ENCODE measurements at places on chromosomes 16 and 17.

DNA sequence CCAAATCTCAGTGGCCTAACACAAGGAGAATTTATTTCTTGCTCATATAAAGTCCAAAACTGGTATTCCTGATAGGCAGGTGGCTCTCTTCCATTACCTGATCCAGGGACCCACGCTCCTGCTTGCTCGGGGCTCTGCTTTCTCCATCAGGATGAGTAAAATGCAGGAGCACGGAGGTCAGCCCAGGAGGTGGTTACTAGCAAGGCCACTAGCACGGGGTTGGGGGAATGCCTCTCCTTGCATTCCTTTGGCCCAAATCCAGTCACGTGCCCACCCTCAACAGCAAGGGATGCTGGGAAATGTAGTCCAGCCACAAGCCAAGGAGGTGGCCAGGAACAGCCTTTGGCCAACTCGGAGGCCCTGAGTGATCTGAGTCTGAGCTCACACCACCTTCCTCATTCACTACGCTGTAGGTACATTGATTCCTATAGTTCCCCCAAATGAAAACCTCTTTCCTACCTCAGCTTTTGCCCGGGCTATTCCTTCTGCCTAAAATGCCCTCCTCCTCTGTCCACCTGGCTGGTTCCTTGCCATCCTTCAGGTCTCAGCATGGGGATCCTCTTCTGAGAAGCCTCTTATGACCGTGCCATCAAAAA, 38.3 kb upstream of the HAPSTR1 start:
- no peak for DNase-seq

DNA sequence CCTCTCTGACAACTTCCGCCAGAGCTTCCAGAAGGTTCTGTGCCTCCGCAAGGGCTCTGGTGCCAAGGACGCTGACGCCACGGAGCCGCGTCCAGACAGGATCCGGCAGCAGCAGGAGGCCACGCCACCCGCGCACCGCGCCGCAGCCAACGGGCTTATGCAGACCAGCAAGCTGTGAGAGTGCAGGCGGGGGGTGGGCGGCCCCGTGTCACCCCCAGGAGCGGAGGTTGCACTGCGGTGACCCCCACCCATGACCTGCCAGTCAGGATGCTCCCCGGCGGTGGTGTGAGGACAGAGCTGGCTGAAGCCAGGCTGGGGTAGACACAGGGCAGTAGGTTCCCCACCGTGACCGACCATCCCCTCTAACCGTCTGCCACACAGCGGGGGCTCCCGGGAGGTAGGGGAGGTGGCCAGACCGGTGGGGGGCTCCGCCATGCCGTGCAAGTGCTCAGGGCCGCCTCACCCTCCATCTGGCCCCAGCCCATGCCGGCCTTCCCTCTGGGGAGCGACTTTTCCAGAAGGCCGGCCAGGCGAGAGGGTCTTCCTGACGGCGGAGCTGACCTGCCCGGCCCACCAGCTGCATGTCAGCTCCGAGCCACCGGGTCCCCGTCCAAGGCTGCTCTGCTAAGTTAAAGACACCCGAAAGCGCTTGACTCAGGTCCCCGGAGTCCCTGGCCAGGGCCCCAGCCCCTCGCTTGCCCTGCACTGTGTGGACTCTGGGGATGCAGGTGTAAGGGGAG, 7.4 kb downstream of the SSTR5 start:
- no peak for DNase-seq

DNA sequence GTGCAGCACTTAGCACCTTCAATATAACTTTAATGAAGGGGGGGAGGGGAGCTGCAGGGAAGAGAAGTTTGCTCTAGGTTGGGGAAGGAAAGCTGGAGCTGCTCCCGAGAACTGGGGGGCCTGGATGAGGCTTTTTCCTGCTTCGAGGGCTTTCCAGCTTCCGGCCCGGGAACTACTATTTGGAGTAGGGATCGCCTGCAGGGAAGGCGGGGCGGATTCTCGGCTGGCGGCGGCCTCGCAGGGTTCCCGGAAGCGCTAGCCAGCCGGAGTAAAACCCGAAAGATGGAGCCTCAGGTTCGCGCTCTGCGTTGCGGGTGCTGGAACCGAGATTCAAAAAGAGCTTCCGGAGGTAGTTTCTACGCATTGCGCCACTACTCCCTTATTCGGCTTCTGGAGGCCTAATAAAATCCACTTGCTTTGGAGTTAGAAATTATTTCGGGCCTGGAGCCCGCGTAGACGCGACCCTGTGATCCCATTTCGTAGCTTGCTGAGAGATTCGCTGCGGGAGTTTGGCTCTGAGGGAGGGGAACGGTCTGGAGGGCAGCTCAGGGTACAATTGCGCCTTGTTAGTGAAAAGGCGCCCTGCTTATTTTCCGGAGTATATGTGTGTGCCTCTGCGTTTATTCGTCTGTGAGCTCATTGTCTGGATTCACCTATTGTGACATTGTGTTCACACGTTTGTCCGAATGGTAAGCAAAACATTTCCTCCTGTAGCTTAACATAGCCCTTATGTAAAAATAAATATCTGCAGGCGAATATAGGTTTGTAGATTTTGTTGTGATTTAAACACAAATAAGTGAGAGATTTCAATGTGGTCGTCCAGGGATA, 652 bp downstream of the PRAC2 start:
- DNase-seq, result no peak

DNA sequence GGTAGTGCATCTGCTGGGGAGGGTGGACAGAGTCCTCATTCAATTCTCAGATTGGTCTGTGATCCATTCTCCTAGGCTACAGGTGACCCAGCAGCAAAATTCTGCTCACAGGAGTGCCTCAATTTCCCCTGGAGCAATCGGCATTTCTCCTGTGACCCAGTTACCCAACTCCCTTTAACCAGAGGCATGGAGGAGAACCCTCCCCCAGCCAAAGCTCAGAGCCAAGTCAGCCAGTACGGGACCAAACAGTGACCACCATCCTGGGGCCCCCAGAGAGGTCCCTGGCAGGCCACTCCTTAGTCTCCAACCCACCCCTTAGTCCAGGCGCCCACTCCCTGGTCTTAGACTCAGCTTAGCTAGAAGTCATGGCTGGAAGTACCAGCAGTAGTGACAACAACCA, 75.6 kb downstream of the DYNLRB2 start:
- no peak for DNase-seq

GRCh38 chr16:19289811-19290485, 4.4 kb downstream of the CLEC19A start:
- DNase-seq, result no peak

GRCh38 chr16:89325861-89326471, 108.5 kb downstream of the ZNF778 start:
- no peak for DNase-seq

DNA sequence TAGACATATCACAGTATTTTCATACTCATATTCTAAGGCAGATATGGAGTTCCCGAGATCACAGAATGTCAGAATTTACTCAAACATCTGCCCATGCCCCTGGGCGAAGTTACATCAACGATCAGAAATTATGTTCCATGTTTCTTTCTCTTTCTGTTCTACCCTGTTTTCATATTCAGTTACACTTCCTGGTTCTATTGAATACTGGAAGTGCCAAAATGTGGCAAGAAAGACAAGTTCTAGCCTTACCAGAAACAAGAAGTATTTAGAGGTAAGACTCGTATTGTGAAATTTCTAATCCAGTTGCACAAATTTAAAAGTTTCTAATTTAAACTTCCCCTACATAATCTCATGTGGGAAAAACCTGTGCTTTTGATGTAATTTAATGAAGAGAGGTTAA, 36.1 kb downstream of the KCNJ2 start:
- no peak for DNase-seq

DNA sequence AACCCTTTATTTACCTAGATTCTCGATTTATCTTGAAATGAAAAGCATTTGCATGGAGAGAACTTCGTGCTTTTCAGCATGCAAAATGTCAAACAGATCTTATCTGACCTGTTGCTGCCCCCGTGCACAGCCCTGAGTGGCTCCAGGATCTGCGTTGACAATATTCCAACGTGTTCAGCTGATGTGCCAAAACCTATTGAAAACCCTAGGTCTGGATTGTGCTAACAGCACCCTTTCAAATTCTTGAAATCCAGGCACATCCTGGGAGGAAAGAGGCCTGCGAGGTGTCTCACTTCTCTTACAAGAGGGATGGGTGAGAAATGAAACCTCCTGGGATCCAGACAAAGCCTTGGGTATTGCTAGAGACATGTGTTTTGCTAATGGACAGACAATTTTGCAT, 231.8 kb downstream of the MAP2K4 start:
- no peak for DNase-seq

- DNase-seq, result no peak
These were observed 696.9 kb downstream of the KCNJ2 start for GRCh38 chr17:70865993-70866804.

- DNase-seq, result no peak
These were observed 4.0 kb upstream of the IL17C start for GRCh38 chr16:88634141-88634993.

DNA sequence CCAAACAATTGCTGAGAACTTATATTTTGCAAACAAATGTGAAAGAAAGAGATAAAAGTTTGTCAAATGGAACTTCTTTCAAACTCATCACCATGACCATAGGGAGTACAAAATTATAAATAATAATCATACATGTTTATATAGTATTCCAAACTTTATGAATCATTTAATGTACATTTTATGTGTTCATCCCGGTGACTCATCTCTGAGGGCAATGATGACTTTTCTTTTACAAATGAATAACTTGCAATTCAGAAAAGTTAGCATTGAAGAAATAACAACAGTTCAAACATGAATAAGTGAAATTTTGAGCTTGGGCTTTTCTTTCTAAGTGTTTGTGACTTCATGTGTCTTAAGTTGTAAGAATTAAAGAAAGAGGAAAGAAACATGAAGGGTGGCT, 66.3 kb upstream of the CDH8 start:
- no peak for DNase-seq

- DNase-seq, result no peak
These were observed 56.3 kb downstream of the IL21R start for GRCh38 chr16:27458258-27458657.

DNA sequence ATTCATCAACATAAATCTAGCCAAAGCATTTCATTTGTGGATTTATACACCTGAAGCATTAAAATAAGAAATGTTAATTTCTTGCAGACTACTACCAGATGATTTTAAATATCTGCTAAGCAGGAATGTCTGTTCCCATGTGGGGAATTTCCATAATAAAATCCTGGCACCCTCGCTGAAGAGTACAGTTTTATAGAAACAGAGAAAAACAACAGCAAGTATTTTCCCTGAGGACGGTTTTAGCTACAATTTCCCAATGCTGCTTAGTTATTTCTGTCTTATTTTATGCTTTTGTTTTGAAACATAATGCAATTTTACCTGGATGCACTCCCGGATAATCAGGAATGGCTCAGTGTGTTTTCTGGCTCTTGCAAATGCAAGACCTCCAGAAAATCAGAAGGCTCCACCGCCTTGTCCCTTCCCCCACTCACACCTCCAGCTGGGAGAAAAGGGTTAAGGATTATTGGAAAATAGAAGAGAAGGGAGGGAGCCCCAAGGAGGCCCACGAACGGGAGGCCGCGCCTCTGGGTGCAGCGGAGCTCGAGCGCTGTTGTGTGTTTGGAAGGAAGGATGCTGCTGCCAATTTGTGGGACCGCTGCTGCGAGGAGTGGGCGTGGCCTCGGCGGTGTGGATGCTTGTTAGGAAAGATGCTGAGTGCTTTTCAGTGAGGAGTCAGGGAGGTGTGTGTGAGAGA, at the start of gene CNTNAP4:
CNTNAP4 (plus strand) TSS at position 657 of the 694 bp plus-strand sequence. CDS start 262 bp downstream, outside the sequence.
- no peak for DNase-seq

DNA sequence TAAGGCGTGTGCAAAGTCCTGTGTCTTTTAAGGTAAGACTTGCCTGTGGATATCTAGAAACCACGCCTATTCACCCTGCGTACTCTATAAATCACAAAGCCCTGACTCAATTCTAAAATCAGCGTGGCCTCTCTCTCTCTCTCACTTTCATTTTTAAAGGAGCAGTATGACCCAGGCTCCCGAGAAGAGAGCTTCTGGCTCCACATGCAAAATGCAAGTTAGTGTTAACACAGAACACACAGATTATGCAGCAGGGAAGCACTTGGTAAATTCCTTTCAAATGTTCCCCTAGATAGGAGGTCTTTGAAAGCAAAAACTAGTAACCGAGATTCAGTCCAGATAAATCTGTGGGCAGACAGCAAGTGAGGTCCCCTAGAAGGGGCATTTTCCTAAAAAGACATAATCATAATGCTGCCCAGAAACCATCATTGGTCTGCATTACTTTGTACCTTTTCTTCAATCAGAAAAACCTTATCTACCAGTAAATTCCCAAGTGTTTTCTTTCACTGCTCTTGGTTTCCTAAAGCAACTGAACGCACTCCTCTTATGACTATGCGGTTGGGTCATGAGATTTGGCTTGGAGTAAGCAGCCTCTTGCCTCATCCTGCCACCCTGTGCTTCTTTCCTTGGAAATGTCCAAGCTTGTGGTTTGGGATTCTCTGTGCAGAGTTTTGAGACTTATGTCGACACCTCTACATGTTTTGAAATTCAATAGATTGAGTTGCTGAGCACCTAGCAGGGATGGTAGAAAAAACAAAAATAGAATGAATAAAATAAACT, 31.7 kb upstream of the KCNJ2 start:
- DNase-seq, result no peak

- no peak for DNase-seq
These were observed 12.2 kb upstream of the LONP2 start for GRCh38 chr16:48231727-48232492.

GRCh38 chr16:4918781-4919251, 18.1 kb downstream of the PPL start:
- DNase-seq, result no peak

- DNase-seq, result no peak
These were observed 690.1 kb downstream of the WWOX start for GRCh38 chr16:78789561-78789960.

DNA sequence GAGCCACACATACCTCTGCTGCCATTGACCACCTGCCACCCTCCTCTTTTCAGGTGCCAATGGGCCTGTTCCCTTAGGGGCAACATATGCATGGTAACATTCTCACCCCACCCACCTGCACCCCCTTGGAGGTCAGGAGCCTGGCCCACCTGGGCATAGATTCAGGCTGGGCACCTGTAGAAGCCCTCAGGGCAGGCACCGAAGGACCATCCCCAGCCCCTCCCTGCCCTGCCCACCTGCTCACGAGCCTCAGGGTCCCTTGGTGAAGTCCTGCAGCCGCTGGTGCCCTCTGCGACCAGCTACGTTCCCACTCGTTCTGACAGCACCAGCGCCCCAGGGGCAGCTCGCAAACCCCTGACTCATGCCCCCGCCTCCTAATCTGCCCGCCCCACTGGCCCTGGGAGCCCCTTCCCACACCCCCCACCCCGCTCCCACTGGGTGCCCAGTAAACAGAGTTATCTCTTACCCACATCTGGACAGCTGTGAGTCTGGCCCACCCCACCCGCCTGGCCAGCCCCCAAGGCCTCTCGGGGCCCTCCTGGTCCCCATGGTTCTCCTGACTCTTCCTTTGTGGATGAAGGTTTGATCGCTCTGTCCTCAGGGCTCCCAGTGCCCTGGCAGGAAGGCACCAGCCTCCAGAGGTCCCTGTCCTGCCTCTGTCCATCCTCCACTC, at the start of gene SLC4A1:
SLC4A1 (minus strand) TSS at position 318 of the 673 bp plus-strand sequence. CDS start 5,269 bp downstream, outside the sequence.
- no peak for DNase-seq

GRCh38 chr17:17062866-17063265, 20.6 kb downstream of the MPRIP start:
- no peak for DNase-seq

GRCh38 chr17:61452301-61453290, at the start of gene TBX4:
TSS of gene TBX4 (plus strand) at chr17:61452422. CDS start at chr17:61456491, 4,069 bp downstream.
- DNase-seq, result no peak
